ENCODE measurements at places on chromosomes 7 and 10.
A peak's percentile ranks its signal among the peaks of the same experiment; 100 is the strongest.

- no peak for DNase-seq
These were observed 143.1 kb upstream of the STK17A start for GRCh38 chr7:43439631-43440401.

- no peak for DNase-seq
These were observed 219.2 kb downstream of the PTPRN2 start for GRCh38 chr7:158368449-158368848.

DNA sequence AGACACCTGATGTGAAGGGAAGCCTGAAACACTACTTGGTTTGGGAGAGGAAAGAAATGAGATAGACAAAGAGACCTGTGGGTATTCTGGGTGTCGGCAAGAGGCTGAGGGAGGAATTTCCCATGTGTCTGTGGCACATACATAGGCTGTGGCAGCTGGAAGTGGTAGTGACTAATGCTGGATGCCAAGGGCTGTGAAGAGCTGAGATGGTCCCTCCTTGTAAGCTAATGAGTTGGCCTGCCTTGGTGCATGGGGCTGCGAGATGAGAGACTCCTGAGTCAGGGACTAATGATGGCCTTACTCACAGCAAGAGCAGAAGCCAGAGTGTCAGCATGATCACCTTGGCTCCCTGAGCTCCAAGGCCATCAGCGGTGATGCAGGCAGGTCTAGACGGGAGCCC is 119.0 kb upstream of the EEPD1 start:
- DNase-seq: no peak

- no peak for DNase-seq
These were observed 106.3 kb downstream of the RNF32 start for GRCh38 chr7:156746891-156747290.

DNA sequence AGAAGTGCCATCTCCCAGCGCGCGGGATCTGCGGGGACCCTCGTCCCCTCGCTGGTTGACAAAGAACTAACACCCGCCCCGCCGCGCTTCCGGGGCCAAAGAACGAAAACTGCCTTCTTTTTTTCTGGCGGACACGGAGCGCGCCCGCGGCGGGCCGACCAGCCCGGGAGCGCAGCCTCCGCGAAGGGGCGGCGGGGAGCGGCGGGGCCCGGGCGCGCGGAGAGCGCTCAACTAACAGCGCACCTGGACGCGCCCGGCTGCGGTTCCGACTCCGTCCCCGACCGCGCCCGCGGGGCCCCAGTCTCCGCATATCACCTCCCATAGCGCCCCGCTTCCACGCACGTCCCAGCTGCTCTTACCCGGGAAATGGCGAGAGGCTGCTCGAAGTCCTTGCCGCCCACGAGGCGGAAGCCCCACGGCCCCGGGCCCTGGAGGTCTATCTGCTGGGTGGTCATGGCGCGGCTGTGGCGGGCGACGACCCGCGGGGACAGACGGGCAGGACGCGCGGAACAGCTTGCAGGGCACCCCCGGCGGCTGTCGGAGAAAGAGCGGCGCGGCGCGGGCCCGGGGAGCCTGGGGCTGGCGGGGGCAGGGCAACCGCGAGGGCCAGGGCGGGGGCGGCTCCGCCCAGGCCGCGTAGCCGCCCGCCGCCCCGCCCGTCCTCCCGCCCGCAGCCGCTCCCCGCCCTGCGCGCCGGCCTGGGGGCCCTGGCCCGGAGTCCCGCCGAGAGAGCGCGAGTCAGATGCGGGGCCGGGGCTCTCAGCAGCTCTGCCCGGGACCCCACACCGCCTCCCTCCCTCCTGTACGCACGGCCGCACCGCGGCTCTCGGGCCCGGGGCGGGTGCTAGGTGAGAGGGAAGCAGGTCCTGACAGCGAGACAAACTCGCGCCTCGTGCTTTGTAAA is at the start of gene PDLIM1:
Gene PDLIM1, minus strand, starts transcription at position 543 of the 904 bp plus-strand sequence. Its CDS starts 88 bp downstream, at position 455.
- peak; percentile 86 for DNase-seq

DNA sequence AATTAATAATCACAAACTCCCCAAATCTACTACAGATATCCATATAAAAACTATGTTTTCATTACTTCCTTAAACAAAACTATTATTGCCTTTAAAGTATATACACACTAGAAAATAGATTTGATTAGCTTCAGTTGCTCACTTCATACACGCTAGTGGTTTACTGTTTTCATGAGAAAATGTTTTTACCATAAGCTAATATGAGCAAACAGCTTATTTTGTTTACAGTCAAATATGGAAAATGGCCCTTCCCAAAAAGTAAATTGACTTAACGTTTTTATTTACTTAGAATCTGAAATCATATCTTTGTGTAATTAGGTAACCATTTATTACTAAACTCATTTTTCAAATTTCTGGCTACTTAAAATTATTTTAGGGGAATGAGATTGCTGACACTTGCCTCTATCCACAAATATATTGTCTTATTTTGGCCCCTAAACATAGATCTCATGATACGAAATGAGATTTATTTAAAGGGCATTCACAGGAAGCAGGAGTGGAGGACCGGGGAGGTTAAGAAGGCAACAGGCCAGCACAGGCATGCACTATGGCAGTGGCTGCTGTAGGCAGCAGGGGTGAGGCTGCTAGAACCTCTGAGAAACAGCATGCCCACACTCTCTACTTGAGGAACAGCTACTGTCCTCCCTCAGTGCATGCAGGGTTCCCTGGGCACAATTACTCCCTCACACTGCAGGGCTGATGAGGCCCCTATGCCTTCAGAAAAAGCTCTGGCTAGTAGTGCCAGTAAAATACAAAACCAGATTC is 29.6 kb upstream of the SOSTDC1 start:
- no peak for DNase-seq

- DNase-seq: no peak
These were observed 32.1 kb downstream of the PRKG1 start for GRCh38 chr10:51106311-51106945.

- DNase-seq: no peak
These were observed 21.8 kb downstream of the RPA3 start for GRCh38 chr7:7696458-7697119.

DNA sequence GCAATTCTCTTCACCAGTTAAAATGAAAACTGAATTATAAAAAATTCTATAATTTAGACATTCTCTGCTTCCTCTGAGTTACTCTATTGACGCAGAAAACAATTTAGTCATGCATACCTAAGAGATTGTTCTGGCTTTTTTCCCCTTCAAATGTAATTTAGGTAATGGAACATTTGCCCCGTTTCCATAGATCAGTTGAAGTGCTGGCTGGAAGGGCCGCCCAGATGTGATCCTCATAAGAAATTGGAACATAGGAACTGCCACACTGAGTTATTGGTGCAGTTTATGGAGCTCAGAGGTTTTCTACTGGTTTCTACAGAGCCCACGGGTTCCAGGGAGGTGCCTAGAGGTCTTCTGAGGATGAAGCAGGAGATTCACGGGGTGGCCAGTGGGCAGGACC is 581.7 kb downstream of the SDK1 start:
- DNase-seq: no peak

- DNase-seq: no peak
These were observed 2.2 kb downstream of the KLHL7 start for GRCh38 chr7:23107781-23108180.

DNA sequence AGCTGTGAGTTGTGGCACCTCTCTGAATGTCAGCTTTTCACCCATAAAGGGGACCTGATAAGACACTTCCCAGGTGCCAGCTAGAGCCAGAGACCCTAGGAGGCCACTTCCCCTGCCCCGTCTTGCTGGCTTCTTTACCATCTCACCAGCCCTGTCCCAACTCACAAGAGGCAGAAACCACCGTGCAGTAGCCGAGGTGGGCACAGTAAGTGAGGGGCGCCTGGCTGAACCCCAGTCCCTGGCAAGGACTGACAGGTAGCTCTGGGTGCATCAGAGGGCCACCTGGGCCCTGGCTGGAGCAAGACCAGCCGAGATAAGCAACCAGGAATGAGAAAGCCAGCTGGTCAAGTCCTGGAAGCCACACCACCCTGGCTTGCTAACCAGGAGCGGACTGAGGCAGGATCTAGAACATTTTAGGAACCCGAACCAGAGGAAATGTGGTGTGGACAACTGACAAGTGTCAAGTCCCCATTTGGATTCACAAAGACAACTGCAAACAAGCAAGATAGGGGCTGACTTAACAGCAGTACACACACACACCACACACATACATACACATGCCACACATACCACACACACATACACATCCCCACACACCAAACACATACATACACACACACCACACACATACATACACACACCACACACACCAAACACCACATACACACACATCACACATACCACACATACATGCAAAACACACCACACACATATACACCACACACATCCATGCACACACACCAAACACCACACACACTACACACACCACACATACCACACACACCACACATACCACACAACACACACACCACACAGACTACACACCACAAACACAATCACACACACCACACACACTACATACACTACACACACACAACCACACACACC is 20.8 kb downstream of the OGDHL start:
- no peak for DNase-seq

- no peak for DNase-seq
These were observed 101.6 kb upstream of the GJD4 start for GRCh38 chr10:35503578-35503977.

GRCh38 chr7:121259826-121260225 is 69.0 kb upstream of the WNT16 start:
- DNase-seq: no peak

GRCh38 chr7:141362580-141363435 is 188.4 kb upstream of the AGK start:
- no peak for DNase-seq

GRCh38 chr10:109898666-109899355 is 24.5 kb downstream of the XPNPEP1 start:
- no peak for DNase-seq

DNA sequence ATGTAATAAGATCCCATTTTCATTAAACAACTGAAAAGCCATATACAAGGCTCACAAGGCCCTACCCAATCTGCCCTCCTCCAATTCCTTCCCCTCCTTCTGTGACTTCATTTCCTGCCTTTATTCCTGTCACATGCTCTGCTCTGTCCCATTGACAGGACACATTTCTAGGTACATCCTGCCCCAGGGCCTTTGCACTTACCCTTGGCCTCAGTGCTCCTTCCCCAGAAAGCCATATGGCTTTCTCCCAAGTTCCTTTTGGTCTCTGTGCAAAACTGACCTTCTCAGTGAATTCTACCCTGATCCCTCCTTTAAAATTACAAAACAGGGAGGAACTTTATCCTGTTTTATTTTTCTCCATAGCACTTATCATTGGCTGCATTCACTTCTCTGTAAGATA is 40.0 kb downstream of the KCNMA1 start:
- no peak for DNase-seq

DNA sequence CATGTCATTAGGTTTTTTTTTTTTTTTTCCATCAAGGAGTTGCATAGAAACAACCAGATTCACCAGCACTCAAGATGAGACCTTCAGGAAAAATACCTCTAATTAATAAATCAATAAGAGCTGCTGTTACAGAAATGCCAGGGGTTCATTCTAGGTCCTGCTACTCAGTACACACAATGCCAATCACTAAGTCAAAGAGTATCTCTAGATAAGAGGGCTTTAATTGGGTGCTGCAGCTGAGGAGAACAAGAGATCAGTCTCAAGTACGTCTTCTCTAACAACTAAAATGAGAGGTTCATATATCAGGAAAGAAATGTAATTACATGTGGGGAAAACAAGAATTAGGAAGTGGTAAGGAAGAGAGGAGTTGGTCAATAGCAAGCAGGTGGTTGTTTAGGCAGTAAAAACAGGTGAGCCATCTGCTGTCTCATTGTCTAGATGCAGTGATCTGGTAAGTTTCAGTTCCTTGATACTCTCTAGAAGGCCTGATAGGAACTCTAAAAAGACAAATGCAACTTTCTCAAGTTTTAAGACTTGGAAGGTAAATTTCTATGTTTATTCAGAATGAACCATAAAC is 272.9 kb upstream of the ZWINT start:
- no peak for DNase-seq

- DNase-seq: no peak
These were observed 22.7 kb downstream of the INPP5A start for GRCh38 chr10:132560241-132560731.

DNA sequence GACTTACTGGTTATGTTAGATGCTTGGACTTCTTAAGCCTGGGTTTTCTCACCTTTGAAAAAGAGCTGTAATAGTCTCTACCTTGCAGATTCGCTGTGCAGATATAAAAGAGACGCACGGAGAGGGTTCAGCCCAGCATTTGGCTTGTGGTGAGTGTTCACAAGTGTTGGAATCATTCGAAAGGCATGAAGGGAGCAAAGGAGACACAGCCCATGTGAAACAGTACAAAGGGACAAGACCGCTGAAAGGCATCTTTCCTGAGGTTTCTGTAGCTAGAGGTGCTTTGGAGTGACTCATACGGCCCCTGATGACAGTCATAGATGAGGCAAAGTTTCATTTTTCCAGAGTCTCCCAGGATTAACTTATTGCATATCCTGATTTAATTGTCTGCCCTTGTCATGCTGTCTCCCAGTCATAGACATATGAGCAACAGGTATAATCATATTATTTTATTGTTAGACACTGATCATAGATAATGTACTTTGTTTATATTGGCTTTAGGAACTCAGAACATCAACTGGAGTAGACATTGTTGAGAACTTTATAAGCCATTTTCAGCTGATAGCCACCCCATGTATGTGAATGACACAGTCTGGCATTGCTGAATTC is 171.1 kb downstream of the ADRA2A start:
- no peak for DNase-seq

DNA sequence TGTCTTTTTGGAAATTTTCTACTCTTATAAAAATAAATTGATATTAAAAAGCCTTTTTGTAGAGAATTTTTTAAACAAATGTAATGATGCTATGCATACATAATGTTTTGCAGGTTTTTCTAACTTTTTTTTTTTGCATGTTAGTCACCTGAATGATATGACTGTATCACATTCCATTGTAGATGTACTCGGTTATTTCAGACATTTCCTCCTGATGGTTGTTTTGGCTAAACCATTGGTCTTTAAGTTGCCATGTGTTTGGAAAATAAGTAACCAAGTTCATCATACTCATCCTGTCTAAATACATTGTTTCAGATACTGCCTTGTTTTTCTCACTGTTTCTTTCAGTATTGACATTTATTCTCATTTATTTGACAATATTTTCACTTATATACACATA is 25.8 kb downstream of the NHLRC2 start:
- no peak for DNase-seq

DNA sequence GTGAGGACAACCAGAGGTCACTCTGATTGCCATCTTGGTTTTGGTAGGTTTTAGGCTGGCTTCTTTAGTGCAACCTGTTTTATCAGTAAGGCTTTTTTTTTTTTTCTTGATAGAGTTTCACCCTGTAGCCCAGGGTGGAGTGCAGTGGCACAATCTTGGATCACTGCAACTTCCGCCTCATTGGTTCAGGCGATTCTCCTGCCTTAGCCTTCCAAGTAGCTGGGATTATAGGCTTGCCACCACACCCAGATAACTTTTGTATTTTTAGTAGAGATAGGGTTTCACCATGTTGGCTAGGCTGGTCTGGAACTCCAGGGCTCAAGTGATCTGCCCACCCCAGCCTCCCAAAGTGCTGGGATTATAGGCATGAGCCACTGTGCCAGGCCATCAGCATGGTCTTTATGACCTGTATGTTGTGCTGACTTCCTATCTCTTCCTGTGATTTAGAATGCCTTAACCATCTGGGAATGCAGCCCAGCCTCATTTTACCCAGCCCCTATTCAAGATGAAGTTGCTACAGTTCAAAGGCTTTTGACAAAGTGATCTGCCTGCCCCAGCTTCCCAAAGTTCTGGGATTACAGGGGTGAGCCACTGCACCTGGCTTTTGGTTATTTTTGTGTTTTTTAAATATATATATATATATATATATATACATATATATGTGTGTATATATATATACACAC is 7.0 kb upstream of the ZNF425 start:
- no peak for DNase-seq

Data from suprapubic skin (tissue), 4 donors.